ENCODE measurements at places on chromosomes 12 and 14. TPM values are rescaled to one million over a fixed set of nuclear protein-coding genes. Genes with fewer than 3 reads are reported as not detected.

The ASCL1 gene
- not detected for total RNA-seq

DNA sequence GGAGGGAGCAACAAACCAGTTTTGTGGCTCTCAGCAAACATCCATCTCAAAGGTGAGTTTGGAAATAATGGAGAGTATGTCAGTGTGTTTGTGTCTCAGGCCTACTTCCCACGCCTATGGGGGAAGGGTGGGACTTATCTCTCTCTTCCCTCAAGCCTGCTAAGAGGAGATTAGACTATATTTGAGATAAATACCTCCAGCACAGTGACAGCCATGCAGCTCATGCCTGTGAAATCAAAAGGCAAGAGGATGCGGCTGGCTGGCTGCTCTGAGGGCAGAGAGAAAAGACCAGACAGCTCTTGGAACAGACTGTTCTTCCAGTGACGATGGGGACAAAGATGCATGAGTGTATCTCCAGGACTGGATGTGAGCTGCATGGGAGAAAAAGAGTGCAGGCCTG lies 14.7 kb upstream of the POC1B start:
- DNase-seq, result no peak

The HHIPL1 gene
- 1.8 TPM for total RNA-seq

DNA sequence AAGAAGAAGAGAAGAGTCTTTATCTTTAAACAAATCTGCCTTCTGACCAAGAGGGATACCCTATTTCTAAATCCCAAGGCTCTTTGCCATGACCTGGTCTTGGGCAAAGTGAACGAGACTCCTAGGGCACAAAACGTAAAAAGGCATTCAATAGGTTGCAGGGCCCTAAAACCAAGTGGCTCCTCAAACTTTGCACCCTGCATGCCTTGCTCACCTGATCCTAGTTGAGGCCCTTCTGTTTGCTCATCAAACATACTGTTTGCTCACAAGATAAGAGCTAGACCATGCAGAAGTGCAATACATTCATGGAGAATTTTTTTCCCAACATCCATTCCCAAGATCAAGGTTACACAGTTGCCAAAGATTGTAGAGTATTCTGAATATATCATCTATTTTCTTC lies 7.9 kb upstream of the PRH1 start:
- no peak for DNase-seq

The TSPAN19 gene
- total RNA-seq, result 0.15 TPM

DNA sequence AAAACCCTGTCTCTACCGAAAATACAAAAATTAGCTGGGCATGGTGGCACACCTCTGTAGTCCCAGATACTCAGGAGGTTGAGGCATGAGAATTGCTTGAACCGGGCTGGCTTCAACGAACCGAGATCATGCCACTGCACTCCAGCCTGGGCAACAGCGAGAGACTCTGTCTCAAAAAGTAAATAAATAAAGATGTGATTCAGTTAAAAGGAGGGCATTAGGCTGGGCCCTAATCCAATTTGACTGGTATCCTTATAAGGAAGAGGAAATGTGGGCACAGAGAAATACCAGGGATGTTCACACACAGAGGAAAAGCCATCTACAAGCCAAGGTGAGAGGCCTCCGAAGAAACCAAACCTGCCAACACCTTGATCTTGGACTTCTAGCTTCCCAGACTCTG lies 10.1 kb upstream of the DCAF4 start:
- peak; percentile 71 for DNase-seq

DNA sequence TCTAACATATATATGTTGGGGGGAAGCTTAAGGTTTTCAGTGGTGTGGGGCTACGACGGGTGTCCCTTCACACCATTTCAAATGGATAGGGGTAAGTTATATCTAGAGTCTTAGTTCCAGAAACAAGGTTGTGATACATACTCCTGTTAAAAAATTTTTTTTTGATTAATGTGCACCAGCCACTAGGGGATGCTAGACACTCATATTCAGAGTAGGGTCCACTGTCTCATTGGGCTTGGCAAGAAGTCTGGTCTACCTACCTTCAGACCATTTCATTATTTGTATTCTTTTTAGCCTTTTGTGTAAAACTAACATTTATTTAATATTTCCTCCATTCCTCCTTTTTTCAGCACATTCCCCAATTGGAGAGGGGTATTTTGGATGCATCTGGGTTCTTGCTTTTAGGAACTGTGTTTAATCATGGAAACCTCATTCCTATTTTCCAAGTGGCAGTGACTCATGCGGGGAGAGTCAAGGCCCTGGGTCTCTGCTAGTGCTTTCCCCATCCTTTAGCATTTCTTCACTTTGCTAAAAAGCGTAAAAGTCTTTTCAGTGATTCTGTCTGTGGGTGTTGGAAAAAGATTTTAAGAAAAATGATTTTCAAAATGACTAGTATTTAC lies 33.4 kb downstream of the ANO4 start:
- peak; percentile 38 for DNase-seq

The CRIP1 gene
- total RNA-seq, result 12.2 TPM

GRCh38 chr12:61870658-61871484 lies 389.3 kb upstream of the USP15 start:
- no peak for DNase-seq

GRCh38 chr12:15859116-15859515 lies 23.1 kb upstream of the STRAP start:
- no peak for DNase-seq

GRCh38 chr12:124036657-124037109 lies 63.7 kb downstream of the ZNF664 start:
- DNase-seq, result peak; percentile 27

DNA sequence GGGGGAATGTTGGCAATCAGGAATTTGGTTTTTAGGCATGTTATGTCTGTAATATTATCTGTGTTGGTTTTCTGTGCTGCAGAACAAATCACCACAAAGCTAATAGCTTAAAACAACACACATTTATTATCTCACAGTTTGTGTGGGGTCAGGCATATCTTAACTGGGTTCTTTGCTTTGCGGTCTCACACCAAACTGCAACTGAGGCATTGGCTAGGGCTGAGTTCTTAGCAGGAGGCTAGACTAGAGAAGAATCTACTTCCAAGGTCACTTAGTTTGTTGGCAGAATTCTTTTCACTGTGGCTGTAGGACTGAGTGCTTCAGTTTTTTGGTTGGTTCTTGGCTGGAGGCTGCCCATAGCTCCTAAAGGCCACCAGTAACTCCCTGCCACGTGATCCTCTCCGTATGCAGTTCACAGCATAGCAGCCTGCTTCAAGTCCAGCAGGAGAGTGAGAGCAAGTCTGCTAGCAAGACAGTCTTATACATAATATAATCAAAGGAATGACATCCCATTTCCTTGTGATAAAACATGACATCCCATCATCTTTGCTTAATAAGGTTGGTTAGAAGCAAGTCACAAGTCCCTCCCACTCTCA lies 21.6 kb downstream of the ATF1 start:
- DNase-seq, result peak; percentile 12

DNA sequence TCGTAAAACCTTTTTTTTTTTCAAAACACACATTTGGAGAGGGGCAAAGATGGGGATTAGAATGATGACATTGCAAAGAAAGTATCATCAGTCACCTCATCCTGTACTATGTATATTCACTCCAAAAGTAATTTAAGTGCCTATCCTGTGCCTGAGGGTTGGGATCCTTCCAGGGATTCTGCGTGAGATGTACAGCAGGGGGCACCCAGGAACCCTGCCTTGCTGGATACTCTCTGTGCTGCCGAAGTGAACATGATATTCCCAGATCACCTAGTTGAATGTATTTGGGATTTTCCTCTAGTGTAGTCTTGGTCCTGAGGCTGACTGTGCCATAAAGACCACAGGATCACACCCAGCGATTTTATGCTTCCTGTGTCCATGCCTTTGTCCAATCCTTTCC lies 372.7 kb downstream of the IPO8 start:
- no peak for DNase-seq

DNA sequence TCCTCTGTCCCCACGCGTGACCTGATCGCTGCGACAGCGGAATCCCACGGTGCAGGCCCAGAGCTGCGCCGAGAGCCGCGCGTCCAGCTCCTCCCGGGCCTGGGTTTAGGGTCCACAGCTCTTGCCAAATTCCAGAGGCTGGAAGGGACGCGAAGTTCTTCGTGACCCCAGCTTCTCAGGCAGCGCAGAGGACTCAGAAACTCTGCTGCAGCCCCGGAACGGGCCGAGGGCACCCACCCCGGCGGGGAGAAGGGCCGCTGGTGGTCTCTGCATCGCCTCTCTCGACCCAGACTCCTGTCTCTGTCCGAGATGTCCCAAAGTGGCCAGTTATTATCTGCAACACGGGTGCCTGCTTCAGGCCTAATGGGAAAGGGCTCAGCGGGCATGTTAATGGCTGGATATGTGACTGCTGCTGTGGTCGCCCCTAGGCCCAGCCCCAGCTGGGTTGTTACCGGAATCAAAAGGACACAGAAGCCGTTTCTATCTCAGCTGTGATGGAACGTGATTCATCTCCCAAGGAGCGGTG lies 236.4 kb downstream of the VRK1 start:
- DNase-seq, result no peak

Measured in renal cortical epithelial cell (primary cell).